ENCODE measurements at places on chromosomes 16 and 17.

- DNase-seq = no peak
These were observed 478.4 kb upstream of the GOT2 start for GRCh38 chr16:59212492-59213024.

DNA sequence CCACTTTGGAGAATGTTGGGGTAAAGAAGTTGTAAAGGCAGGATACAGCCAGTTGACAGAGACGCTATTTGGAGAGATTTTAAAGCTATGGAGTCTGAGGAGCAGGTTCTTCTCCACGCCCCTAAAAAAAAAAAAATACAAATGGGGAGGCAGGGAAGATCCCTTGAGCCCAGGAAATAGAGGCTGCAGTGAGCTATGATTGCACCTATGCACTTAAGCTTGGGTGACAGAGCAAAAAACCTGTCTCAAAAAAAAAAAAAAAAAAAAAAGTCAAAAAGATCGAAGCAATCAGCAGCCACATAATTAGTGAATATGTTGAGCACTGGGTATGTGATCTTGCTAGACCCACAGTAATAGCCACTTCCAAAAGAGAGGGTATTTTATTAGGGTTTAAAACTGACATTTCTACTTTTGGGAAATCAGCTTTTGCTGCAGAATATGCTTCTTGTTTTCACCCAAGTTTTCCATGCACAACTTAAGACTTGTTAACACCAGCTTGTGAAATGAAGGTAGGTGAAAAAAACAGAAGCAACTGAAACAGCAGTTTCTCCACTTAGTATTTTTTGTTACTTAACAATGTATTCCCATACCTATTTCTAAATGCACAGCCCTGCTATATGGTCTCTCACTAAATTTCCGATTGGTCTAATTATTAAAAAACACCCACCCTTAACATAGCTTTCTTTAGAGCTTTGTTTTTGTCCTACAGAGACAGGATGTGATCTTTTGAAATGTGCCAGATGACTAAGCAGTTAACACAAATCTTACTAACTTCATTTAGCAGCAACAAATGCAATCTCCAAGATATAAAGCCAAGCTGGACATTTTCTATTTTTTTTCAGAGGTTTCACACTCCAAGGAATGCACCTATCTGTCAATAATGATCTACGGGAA lies 2.5 kb upstream of the ARL6IP1 start:
- DNase-seq = no peak

DNA sequence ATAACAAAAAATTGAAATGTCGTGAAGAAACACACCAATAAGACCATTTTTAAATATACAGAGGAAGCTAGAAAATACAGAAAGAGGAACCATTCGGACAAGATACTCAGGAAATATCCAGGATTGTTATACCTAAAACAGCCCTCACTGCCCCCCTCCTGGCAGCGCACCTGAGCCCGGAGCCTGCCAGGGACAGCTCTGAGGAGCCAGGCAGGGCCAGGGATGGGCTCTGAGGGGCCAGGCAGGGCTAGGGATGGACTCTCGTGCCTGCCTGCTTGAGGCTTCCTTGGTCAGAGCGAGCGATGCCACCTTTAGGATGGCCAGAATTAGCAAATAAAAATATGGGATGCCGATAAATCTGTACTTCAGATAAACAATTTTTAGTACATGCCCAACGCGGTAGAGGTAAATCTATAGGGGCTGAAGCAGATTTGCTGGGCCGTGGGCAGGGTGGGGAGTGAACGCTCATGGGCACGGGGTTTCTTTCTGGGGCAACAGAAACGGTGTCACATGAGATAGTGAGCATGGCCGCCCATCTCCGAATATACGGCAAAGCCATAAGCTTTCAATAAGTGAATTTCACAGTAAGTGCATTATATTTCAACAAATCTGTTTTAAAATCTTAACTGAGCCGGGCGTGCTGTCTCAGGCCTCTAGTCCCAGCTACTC lies 18.2 kb upstream of the CSNK1D start:
- DNase-seq = no peak

GRCh38 chr17:2929881-2930533 lies 133.4 kb downstream of the OR1D5 start:
- no peak for DNase-seq
